ENCODE measurements at places on chromosomes 1 and 21. TPM values are rescaled to one million over a fixed set of nuclear protein-coding genes. Genes with fewer than 3 reads are reported as not detected.

Gene TTC24
- not detected for total RNA-seq

Gene FCRL2
- not detected for total RNA-seq

Gene RGS1
- not detected for total RNA-seq

Gene HEYL
- 11.8 TPM for total RNA-seq

Gene AMIGO1
- total RNA-seq: 3.1 TPM

Gene PTPRF
- 54.6 TPM for total RNA-seq

Gene OR2T33
- not detected for total RNA-seq

Gene RGS13
- not detected for total RNA-seq

Gene SIM2
- 0.60 TPM for total RNA-seq

Gene CR1L
- total RNA-seq: not detected

Gene MTARC2
- total RNA-seq: 21.3 TPM

Gene ACOT11
- total RNA-seq: 0.41 TPM

Gene ANGPTL1
- total RNA-seq: 4.7 TPM

Gene TCHH
- total RNA-seq: not detected

Gene GPR89B
- 9.2 TPM for total RNA-seq

All from chondrocyte (in vitro differentiated cells).